ENCODE measurements at places on chromosomes 2 and 18. TPM values are rescaled to one million over a fixed set of nuclear protein-coding genes. Genes with fewer than 3 reads are reported as not detected.

DNA sequence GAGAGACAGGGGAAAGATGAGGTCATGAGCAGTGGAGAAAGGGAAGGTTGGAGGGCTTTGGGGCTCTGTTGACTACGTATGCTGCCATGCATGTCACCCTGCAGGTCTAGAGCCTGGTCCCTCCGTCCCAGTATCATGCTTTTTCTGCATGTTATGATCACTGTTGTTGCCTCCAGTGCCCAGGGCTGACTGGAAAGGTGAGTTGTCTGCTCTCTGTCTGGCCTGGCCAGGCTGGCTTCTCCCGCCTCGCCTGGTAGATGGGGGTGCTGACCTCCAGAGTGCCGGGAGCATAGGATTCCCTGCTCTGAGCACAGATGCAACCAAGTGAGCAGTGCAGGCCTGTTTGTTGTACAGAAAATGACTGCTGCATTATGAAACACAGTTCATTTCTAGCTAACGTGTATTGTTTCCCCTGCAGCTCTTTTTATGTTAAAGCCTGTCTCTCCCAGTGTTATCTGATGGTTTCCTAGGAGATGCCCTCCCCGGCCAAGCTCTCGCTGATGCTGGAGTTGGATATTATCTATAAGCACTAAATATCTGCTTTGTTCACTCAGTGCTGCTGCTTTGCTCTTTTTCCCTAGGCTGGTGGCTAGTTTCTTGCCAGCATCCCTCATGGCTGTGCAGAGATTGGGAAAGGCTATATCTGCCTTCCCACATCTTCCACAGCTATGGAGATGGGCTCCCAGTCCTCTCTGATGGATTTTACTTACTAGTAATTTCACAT is 158.2 kb downstream of the TDRD15 start:
- no peak overlapping the region for H3K27ac ChIP-seq
- H3K4me3 ChIP-seq, result no peak overlapping the region
- no peaks in the 10 kb centered on the region for H3K27me3 ChIP-seq
- DNase-seq, result no peak

DNA sequence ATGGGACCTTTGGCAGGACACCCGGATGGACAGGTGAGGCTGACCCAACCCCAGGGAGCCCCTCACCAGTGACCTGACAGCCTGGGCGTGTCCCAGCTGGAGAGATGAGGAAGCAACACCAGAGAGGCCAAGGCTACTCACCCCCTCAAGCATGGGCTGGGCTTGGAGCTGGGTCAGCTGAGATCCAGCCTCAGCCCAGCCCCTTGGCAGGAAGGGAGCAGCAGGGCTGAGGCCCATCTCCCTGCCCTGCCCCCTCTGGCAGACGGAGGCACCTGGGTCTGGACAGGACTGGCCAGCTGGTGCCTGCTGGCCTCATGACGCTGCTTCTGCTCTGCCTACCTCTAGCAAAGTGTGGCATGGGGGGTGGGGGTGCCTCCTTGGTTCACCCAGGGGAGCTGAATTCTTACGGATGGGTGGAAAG is 37.8 kb downstream of the HS6ST1 start:
- no peak overlapping the region for H3K27ac ChIP-seq
- peaks cover 48% of the 10 kb centered on the region for H3K4me1 ChIP-seq
- DNase-seq, result peak; percentile 38
- H3K36me3 ChIP-seq, result no peaks in the 10 kb centered on the region

GRCh38 chr2:65046633-65047407 is 9.4 kb upstream of the CEP68 start:
- H3K36me3 ChIP-seq, result no peaks in the 10 kb centered on the region
- no peak for DNase-seq
- no peak overlapping the region for H3K27ac ChIP-seq
- H3K4me3 ChIP-seq, result no peak overlapping the region
- H3K27me3 ChIP-seq, result no peaks in the 10 kb centered on the region

DNA sequence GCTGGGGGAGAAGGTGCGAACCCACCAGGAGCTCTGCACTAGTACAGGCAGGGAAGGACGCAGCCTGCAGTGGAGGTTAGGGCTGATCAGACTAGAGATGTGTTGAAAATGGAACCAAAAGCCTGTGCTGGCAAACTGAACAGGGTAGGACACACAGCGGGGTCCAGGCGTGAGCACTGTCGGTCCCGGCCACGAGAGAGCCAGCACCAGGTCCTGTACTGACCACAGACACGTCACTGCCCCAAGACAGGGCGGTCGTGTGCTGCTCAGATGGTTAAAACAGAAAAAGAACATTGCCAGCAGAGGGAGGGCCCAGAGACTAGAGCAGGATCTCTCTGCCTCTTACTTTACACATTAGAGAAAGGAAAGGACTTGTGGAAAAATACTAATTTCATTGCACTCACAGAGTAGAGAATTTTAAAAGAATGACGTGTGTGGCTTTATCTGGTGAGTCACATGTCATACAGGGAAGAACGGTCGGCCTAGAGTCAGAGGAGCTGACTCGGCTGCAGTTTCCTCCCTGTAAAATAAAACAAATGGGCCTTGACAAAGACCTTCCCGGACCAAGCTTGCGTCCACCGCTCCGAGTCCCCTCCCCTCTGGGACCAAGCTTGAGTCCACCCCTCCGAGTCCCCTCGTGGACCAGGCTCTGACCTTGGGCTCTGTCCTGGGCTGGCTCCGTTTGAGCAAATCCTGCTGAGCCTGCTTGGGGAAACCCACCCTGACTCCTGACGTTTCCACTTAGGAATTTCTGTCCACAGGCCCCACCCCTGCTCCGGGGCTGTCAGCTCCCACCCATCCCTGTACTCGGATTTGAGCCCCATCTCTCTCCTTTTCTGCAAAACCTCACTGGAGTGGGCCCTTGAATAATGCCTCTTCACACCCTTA is 16.7 kb upstream of the ADI1 start:
- no peaks in the 10 kb centered on the region for H3K27me3 ChIP-seq
- peak; percentile 72 for DNase-seq
- no peaks in the 10 kb centered on the region for H3K4me1 ChIP-seq

- DNase-seq, result no peak
- no peak overlapping the region for H3K4me3 ChIP-seq
- H3K27me3 ChIP-seq, result no peaks in the 10 kb centered on the region
- H3K4me1 ChIP-seq, result no peaks in the 10 kb centered on the region
Observed at GRCh38 chr2:125679903-125680302, 976.1 kb upstream of the GYPC start.

DNA sequence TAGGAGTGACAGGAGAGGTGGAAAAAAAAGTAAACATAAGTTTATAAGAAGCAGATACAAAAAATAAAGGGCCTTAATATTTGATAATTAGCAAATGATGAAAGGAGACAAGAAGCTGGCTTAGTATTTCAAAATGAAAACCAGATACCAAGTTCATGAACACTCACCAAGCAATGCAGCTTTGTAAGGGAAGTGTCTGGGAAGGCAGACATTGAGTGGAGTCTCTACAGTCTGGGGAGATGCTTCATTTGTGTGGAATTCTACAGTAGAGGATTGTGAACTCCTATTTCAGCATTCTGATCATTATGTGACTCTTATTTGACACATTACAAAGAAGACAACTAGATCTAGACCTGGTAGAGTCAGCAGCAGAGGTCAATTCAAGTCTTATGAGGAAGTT is 1072.7 kb downstream of the DSC3 start:
- H3K4me3 ChIP-seq, result no peak overlapping the region
- DNase-seq, result no peak
- H3K27ac ChIP-seq, result no peak overlapping the region

GRCh38 chr2:231923010-231923344 is 3.2 kb downstream of the NPPC start:
- H3K4me1 ChIP-seq, result peaks cover 20% of the 10 kb centered on the region
- no peaks in the 10 kb centered on the region for H3K36me3 ChIP-seq
- H3K27ac ChIP-seq, result no peak overlapping the region
- no peak overlapping the region for H3K4me3 ChIP-seq

DNA sequence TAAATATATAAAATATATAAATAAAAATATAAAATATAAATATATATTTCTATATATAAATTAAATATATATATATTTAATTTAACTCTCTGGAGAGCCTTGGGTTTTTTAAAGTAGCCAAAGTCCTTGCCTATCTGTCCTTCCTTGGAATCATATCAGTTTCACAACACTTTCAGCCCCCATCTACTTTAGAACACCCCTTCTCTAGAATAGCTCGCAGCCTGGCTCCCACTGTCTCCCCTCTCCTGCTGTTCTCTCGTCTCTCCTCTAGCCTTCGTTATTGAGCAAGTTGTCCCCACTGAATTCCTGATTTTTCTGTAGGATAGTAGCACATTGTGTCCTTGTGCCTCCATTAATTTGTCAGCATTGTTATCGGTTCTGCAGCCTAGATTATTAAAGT is 677.0 kb downstream of the RNF144A start:
- no peak overlapping the region for H3K4me3 ChIP-seq
- no peaks in the 10 kb centered on the region for H3K27me3 ChIP-seq
- no peaks in the 10 kb centered on the region for H3K4me1 ChIP-seq
- H3K27ac ChIP-seq, result no peak overlapping the region

GRCh38 chr2:23606968-23607367 is 222.0 kb downstream of the KLHL29 start:
- H3K4me1 ChIP-seq, result no peaks in the 10 kb centered on the region
- DNase-seq, result no peak
- H3K27ac ChIP-seq, result no peak overlapping the region
- no peaks in the 10 kb centered on the region for H3K36me3 ChIP-seq

DNA sequence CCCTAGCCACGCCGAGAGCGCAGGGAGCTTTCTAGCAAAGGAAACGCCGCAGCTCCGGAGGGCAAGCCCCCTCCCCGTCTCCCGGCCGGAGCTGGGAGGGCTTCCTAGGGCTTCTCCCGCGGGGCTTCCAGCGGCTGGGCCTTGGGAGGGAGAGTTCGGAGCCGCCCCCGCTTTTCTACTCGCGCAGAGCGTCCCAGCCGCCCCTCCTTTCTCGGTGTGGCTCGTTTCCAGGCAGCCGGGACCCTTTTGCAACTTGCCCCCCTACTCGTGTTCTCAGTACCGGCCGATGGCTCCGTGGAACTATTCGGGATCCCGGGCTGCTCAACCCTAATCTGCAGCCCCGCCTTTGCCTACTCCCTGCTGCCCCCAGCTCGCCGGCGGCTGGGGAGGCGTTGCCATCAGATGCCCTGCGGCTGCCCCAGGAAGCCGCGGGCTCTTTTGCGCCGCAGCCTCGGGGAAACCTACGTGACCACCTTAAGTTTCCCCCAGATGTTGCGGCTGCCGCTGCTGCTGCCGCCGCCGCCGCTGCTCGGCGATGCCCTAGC is 1.5 kb upstream of the NR4A2 start:
- peak overlapping the region; percentile 74 for H3K4me3 ChIP-seq
- peak; percentile 84 for DNase-seq
- H3K4me1 ChIP-seq, result peaks cover 9% of the 10 kb centered on the region
- no peaks in the 10 kb centered on the region for H3K36me3 ChIP-seq
- peak overlapping the region; percentile 99 for H3K27ac ChIP-seq
- H3K27me3 ChIP-seq, result no peaks in the 10 kb centered on the region

- H3K4me3 ChIP-seq, result no peak overlapping the region
- DNase-seq, result no peak
- H3K27ac ChIP-seq, result no peak overlapping the region
- no peaks in the 10 kb centered on the region for H3K27me3 ChIP-seq
- no peaks in the 10 kb centered on the region for H3K4me1 ChIP-seq
Observed at GRCh38 chr2:47051562-47051961, 103.5 kb downstream of the STPG4 start.

- no peaks in the 10 kb centered on the region for H3K36me3 ChIP-seq
- H3K4me1 ChIP-seq, result no peaks in the 10 kb centered on the region
- no peak overlapping the region for H3K4me3 ChIP-seq
- no peaks in the 10 kb centered on the region for H3K27me3 ChIP-seq
- DNase-seq, result no peak
Observed at GRCh38 chr2:86700690-86701089, 19.4 kb upstream of the RMND5A start.

Gene SNTG2
- total RNA-seq, result not detected

Gene FAM237A
- not detected for total RNA-seq

Gene CGREF1
- 22.6 TPM for total RNA-seq

Gene EVA1A
- total RNA-seq, result 125 TPM
